ENCODE measurements at places on chromosomes 7 and 10.
A peak's percentile ranks its signal among the peaks of the same experiment; 100 is the strongest.

- DNase-seq, result no peak
Observed at GRCh38 chr10:118974951-118975350, 54.6 kb upstream of the NANOS1 start.

GRCh38 chr10:11697718-11698527 is 44.3 kb upstream of the ECHDC3 start:
- no peak for DNase-seq

DNA sequence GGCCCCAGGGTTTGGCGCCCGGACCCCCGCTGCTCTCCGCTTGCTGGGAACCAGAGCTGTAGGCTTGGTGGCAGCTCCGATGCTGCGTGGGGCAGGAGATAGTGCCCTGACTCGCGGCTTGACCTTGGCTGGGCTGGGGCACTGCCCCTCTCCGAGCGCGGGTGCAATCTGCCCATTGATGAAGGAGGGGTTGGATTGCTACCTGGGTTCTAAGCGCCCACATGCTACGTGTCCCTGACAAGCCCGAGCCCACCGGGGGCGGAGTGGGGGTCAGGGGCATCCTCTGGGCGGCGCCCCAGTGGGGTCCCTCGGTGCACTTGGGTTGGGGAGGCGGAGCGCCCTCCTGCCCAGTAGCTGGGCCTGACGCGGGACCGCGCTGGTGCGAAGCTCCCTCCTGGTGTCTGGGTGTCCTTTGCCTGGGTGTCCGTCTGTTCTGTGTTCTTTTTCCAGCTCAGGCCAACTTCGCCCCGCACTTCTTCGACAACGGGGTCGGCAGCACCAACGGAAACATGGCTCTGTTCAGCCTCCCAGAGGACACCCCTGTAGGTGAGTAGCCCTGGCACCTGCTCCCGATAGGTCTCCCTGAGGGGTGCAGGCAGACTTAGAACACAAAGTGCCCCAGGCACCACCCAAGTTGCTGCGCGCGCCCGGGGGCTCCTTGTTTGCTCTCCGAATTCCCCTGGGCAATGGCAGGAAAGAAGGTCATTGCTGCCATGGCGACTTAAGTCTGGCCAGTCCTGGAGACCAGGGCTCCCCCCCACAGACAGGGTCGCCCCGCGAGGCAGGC is 900 bp downstream of the CDHR1 start:
- peak; percentile 59 for DNase-seq

- no peak for DNase-seq
Observed at GRCh38 chr10:21524526-21525366, 736 bp downstream of the SKIDA1 start.

GRCh38 chr7:120955577-120956149 is 5.1 kb downstream of the ING3 start:
- DNase-seq, result no peak

DNA sequence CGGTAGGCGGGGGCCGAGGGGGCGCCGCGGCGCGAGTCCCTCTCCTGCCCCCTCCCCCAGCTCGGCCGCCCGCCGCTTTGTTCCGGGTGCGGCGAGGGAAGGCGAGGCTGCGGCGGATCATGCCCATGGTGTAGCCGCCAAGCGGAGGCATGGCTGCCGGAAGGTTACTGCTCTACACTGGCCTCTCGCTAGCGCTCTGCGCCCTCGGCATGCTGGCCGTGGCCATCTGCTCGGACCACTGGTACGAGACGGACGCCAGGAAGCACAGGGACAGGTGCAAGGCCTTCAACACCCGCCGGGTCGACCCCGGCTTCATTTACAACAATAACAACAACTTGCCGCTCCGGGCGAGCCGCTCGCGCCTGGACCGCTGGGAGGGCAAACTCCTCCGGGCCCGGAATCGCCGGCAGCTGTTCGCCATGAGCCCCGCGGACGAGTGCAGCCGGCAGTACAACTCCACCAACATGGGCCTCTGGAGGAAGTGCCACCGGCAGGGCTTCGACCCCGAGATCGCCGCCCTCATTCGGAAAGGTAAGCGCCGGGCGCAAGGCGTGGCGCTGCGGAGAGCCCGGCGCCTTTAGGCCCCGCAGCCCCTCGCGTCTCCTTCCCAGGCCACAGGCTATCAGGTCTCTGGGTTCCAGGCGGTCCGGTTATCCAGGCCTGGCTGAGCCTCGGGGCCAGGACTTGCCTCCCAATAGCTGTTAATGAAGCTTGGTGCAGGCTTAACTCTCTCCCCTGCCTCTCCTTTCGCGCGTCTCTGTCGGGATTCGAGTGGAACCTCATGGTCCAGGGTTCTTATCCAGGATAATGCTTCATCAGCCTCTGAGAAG is 513 bp downstream of the TMEM178B start:
- no peak for DNase-seq

DNA sequence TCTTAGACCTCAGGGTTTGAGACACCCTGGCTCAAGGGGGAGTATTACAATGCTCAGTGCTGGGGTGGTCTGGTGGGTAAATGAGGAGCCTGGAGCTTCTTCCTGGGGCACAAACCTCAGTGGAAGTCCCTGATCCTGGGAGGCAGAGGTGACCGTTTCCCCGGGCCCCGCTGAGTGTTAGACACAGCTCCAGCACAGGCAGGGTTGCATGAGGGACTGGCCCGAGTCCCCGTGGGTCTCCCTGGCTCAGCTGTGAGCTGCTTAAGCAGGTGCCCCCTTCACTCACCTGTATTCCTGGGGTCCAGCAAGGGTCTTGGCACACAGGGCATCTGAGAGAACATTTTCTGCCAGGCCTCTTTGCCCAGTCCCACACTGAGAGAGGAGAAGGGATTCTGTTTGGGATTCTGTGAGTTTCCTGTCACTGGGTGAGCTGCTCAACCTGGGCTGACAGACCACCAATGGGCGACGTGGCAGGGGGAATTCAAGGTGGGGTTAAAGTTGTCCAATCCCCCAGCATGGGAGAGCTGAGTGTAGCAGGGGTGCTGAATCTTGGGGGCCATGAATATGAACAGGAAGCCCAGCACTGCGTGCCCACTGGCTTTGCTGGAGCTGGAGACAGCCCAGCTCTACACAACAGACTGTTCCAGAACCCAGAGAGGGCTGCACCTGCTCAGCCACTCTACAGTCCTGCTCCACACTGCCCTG is 29.9 kb downstream of the DDIT4 start:
- no peak for DNase-seq

DNA sequence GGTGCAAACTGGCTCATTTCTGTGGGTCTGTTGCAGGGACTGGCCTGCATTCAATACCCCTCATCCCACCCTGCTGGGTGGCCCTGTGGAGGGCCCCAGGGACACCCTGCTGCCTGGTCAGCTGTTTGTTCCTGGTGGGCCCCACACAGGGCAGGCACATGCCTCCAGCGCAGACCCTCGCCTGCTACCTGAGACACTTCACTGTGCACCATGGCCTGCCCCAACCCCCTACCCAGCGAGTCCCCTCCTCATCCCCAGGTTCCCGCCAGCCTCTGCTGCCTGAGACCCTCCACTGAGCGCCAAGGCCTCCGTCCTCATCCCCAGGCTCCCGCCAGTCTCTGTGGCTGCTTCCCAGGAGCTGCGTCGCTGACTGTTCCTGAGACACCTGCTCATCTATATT is 16.8 kb downstream of the GPR146 start:
- DNase-seq, result no peak

GRCh38 chr10:24617771-24618396 is 105.8 kb downstream of the ARHGAP21 start:
- DNase-seq, result no peak

DNA sequence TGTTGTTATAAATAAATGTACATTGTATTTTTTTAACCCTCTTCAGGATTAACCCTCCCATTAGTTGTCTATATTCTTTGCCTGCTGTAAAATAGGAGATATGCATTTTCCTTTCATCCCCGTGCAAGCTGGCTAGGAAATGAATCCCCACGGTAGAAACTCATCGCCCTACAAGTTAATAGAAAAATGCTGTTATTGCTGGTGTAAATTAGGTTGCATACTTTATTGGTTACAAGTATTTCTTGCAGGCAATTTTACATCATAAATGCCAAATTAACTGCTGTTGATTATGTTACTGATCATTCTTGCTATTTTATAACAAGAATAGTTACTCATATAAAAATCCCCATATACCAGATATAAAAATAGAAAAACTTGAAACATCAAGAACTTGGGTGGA is 454.2 kb upstream of the KLF6 start:
- DNase-seq, result no peak

DNA sequence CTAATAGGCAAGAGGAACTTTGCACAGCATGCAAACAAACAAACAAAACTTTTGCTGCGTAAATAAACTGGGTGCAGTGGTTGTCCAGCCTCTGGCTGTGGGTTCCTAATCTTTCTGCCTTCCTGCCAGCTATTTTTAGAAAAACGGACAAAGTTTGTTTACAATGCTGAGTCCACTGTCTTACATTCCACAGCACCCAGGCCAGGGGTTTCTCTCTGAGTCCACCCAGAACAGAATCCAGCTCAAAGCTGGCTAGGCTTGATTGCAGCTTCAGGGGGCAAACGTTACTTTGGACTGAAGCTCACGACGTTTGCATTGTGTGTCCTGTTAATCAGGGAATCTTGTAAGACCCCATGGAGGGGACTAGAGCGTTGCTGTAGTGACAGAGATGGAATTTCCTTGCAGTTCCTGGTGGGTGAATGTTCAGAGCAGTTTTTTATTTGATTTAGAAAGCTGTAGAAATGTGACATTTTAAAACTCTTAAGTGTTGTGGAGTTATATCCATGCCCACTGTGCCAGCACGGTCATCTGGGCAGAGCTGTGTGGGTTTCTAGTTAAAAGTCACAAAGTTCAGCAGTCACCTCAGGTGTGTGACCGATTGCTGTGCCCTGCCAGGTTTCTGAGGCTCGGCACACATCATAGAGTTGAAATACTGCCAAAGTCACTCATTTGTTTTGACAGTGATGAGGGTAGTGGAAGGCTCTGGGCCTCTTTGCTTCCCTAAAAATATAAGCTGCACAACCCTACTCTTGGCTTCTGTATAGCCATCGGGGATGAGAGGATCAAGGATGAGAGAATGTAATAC is 247.0 kb downstream of the STK31 start:
- DNase-seq, result no peak

GRCh38 chr10:63115732-63116383 is 17.3 kb upstream of the NRBF2 start:
- DNase-seq, result peak; percentile 84

GRCh38 chr10:124640538-124641231 is 103.5 kb downstream of the FAM53B start:
- DNase-seq, result no peak

Measured in suprapubic skin (tissue), 4 donors.